ENCODE measurements at places on chromosomes 6 and 20.

- DNase-seq, result no peak
Measured at GRCh38 chr6:137775227-137775626, 91.8 kb upstream of the TNFAIP3 start.

DNA sequence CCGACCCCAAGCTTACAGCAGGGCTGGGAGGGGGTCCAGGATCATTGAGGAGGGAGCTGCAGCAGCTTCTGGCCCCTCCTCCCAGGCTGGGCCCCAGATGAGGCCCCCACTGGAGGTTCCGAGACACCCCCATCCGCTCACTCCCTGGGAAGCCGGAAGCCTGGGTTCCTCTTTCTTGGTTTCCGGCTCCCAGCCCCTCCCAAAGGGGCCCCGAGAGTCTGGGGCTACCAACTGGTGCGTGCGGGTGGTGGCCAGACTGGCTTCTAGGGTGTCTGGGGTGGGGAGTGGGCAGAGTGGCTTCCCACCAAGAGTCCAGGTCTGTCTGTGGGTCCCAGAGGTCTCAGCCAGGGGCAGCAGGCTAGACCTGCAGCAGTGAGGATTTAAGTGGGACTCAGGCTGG, 2.2 kb downstream of the RGS19 start:
- DNase-seq, result peak; percentile 84

- DNase-seq, result no peak
Measured at GRCh38 chr6:29005183-29005885, at the start of gene ZNF311. TSS of gene ZNF311 (minus strand) at chr6:29005315. CDS start at chr6:29003954, 1,361 bp downstream.

DNA sequence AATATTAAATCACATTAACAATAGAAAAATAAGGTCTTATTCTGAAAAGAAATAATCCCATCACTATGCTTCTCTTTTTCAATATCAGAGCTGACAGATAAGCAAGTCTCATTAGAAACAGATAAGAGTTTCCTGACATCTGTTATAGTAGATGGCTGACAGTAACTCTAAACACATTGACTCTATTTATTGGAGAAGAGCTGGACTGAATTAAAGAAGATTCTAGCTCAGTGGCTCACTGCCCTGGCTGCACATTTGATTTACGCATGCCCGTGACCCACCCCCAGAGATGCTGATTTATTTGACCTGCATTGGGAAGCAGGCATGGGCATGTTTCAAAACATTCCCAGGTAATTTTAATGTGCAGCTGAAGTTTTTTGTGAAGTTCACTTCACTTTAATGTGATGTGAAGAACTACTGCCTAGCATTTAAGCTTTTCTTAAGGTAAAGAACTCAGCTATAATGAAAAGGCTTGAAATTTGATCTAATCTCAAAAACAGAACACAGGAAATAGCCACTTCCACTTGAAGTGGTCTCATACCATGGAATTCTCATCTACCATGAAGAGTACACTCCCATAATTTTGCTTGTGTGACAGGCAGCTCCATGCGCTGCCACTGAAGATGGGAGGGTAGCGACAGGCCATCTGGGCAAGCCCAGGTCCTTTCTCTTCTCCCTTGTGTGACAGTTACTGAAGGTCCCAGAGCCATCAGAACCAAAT, 162.3 kb downstream of the TPBG start:
- no peak for DNase-seq

DNA sequence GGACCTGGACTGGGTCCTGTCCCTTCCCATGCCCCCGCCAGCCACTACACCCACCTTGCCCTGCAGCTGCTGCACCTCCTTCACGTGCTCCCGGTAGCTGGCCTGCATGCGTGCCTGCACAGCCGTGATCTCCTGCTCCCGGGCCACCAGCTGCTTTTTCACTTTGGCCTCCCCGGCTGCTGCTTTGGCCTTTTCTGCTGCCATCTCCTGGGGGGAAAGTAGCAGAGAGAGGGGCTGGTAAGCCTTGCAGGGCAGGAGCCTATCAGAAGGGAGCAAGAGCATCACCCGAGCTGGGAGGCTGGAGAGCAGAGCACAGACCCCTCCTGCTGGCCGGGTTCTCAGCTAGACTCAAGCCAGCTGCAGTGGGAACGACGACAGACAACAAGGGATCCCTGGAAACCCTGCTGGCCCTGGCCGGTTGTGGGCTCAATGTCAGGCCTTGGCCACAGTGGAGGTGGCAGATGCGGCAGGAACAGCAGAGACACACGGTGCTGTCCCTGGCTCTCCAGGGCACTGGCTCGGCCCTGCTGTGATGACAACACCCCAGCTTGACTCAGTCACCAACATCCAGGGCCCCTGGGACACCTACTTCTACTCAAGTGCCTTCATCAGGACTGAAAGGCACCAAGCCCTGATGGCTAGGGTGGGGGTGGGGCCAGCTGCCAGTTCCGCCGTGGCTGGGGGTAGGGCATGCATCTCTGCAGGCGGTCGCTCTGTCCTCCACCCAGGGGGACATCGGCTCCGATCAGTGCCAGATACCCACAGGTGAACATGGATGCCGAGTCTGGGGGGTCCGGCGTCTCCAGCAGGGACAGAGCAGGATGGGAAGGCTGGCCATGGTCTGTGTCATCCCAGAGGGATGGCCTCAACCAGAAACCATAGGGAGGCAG, 45.3 kb downstream of the RRBP1 start:
- no peak for DNase-seq

DNA sequence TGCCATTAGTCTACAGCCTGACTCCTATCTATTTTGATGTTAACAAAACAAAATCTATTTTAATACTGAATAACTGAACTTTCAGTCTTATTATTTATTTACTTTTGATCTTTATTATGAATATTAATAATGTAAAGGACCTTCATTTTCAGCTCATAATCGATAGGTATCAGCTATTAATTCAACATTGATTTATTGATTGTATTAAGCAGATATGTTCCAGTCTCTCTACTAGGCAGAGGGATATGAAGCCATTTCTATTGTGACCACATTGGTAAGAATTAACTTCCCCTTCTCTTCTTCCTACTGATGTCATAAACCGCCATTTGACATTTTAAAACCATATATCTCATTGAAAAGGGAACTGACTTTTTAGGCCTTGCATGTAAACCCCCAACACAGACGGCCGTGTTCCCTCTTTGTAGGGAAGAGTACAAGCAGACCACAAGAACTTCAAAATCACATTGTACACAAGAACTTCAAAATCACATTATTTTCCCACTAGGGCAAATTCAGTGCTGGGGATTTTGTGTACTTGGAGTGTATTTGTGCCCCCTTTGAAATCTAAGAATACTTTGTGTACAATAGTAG, 69.5 kb upstream of the FABP7 start:
- DNase-seq, result peak; percentile 78

GRCh38 chr20:46928580-46929132, 34.0 kb downstream of the EYA2 start:
- no peak for DNase-seq

DNA sequence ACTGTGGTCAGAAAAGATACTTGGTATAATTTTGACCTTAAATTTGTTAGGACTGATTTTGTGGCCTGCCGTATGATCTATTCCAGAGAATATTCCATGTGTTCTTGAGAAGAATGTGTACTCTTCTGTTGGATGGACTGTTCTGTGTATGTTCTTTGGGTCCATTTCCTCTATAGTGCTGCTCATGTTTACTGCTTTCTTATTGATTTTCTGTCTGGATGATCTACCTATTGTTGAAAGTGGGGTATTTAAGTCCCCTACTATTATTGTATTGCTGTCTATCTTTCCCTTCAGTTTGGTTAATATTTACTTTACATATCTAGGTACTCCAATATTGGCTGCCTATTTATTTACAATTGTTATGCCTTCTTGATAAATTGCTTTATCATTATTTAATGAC, 298.4 kb downstream of the BCKDHB start:
- DNase-seq, result no peak

DNA sequence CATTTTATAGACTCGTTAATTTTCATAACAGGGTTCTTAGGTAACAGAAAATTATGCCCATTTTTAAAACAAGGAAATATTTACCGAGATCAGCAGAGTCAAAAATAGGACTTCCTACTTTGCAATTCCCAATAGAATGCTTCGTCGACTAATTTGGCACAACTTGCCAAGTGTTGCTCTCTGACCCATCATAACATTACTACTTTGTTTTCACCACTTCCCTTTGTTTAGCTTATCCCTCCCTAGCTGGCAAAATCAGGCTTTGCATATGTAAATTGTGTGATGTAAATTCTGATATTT, 914 bp upstream of the RANBP9 start:
- DNase-seq, result no peak

All from GDM1 (cell line).